Neural progenitor cell (in vitro differentiated cells): ENCODE measurements at places on chromosomes 6 and 20.

DNA sequence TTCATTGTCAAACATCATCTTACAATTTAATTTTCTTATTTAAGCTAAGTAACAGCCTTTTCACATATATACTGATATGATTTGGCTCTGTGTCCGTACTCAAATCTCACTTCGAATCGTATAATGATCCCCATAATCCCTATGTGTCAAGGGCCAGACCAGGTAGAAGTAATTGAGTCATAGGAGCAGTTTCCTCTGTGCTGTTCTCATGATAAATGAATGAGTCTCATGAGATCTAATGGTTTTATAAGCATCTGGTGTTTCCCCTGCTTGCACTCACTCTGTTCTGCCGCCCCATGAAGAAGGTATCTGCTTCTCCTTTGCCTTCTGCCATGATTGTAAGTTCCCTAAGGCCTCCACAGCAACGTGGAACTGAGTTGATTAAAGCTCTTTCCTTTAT, 25.1 kb upstream of the CMTR1 start:
- no peak for DNase-seq

DNA sequence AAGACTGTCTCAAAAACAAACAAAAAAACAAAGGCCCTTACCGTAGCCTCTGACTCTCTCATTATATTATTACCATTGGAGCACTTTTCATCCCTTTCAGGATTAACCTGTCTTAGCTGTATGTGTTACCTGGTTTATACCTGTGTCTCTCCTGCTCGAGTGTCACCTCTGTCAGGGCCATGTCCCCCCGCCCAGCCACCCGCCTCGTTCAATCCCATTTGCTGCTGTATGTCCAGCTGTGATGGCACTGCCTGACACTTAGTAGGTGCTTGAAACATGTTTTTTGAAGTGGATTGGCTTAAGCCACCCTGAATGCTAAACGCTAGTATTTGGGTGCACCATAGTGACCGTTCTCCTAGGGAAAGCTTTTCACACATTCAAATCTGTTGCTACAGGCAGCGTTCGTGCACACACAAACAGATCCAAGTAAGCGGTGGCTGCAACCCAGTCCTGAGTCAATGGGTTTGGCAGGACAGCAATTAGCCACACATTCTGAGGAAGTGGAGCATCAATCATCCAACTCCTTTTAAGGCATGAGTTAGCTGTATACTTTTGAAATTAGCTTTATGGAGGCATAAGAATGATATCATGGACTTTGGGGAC, 98.9 kb upstream of the ZNF217 start:
- DNase-seq, result no peak

DNA sequence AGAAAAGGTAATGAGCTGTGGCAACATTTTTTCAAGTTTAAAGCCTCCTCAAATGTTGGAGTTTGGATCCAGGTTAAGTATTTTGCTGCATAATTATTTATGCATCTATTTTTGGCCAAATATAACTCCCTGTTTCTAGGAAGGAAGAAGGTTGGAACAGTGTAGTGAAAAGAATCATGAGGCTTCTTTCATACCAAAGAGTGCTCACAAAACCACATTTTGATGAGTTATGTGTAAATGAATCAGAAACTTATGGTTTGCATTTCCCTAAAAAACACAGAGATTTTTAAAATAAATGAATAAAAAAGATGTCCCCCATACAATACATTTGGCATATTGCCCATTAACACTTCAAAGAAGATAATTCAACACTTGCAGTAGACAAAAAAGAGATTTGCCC, 246.9 kb upstream of the PRDM1 start:
- no peak for DNase-seq

GRCh38 chr6:9795880-9796279, 619.0 kb downstream of the TFAP2A start:
- DNase-seq, result no peak

GRCh38 chr20:4412216-4412615, 309.5 kb upstream of the PRND start:
- DNase-seq, result no peak

GRCh38 chr6:130927305-130927704, 100.1 kb downstream of the SMLR1 start:
- DNase-seq, result peak; percentile 27

DNA sequence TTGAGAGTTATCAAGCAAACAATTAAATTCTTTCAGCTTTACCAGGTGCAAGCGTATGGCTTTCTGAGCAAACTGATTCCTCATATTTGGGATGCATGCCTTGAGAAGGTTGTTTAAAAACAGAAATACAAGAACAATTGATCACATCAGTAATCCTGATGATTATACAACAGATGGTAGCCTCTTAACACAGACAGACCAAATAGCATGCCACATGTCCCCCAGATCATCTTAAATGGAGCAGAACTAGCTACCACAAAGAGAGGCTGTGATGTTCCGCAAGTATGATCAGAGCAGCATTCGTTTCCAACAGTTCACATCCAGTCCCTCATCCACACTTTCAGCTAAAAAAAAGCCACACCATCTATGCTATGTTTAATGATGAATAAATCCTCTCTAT, 246.2 kb upstream of the NRSN1 start:
- no peak for DNase-seq

- DNase-seq, result no peak
Observed at GRCh38 chr20:3866464-3866863, 19.8 kb downstream of the MAVS start.

GRCh38 chr6:119830494-119831295, 481.1 kb upstream of the MAN1A1 start:
- peak; percentile 41 for DNase-seq

GRCh38 chr6:52249078-52249477, 4.8 kb upstream of the IL17F start:
- DNase-seq, result no peak

DNA sequence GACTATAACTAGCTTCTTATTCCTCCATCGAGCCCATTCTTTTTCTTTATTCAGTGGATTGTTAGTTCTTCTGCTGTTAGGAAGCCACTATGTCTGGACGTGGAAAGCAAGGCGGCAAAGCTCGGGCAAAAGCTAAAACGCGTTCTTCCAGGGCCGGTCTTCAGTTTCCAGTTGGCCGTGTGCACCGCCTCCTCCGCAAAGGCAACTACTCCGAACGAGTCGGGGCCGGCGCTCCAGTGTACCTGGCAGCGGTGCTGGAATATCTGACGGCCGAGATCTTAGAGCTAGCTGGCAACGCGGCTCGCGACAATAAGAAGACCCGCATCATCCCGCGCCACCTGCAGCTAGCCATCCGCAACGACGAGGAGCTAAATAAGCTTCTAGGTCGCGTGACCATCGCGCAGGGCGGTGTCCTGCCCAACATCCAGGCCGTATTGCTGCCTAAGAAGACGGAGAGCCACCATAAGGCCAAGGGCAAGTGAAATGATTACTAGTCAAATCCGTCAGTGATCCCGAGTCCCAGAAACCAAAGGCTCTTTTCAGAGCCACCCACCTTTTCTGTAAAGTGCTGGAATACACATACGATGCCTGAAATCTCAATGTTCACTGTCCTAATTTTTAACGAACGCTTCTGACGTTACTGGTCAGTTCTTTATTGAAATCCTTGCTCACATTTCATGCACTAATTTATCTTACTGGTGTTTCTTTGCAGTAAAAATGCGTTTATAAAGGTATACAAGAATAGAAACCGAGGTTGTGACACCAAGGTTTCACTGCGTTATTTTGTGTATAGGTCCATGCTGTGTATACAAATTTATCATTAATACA, 129.9 kb downstream of the HFE start:
- peak; percentile 97 for DNase-seq

- DNase-seq, result no peak
Observed at GRCh38 chr6:45757443-45758130, 258.1 kb downstream of the CLIC5 start.

GRCh38 chr6:129966125-129966524, 52.3 kb upstream of the L3MBTL3 start:
- no peak for DNase-seq

- no peak for DNase-seq
Observed at GRCh38 chr6:31116661-31117385, 2.2 kb downstream of the PSORS1C1 start.

GRCh38 chr6:44247338-44248302, 719 bp downstream of the HSP90AB1 start:
- peak; percentile 63 for DNase-seq

DNA sequence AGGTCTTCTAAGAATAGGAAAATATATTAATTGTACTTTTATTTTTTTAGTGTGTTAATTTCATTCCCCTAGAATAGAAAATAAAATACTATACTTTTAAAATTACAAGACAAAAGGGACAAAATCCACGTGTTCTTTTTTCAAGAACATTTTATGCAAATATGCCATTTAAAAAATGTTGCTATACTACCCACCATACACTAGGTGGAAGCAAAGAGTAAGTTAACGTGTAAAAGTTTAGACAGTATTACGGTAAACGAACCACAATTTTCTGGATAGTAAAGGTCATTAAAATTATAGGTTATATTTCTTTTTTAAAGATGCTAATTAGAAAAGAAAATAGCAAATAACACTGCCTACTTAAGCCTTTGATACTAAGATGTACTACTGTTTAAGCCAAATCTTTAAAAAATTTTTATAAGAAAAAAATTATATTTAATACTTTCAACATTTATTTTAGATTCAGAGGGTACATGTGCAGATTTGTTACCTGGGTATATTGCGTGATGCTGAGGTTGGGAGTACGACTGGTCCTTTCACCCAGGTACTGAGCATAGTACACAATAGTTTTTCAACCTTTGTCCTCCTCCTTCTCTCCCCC, 287.6 kb downstream of the PHF3 start:
- peak; percentile 55 for DNase-seq

DNA sequence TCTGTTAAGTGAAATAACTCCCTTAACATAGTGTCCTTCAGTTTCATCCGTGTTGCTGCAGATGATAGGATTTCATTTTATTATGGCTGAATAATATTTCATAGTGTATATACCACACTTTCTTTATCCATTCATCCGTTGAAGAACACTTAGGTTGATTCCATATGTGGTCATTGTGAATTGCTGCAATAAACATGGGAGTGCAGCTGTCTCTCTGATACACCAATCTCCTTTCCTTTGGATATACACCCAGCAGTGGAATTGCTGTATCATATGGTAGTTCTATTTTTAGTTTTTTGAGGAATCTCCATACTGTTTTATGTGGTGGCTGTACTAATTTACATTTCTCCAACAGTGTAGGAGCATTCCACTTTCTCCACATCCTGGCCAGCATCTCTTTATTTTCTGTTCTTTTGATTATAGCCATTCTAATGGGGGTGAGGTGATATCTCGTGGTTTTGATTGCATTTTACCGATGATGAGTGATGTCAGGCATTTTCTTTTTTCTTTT, 193.2 kb downstream of the SLC16A10 start:
- no peak for DNase-seq
